ENCODE measurements at places on chromosomes 7 and 10.

DNA sequence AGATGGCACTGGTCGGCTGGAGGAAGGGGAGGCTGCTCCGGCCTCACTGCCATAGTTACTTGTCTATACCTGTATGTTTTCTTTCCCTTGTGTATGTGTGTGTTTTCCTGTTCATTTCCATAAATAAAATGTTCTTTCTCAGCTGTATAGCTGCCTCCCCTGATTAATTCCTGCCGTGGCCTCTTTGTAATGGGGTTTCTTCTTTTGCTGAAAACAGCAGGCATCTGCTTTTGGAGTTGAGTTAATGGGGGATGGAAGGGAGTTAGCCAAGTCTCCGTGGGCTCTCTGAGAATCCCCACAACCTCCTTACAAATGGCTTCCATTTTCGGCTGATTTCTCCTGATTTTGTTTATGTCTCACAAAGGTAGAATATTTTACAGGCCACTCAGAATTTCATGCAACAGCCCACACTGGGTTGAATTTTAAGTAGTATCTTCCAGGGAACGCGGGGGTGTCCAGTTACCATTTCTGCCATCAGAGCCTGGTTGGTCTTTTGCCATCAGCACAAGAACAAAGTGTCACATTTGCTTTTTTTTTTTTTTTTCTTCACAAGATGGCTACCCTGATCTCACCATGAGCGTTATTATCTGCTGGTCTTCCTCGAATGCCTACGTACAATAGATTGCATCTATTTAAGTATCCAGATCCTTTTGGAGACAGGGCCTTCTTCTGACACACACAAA is 88.1 kb upstream of the NRP1 start:
- DNase-seq = no peak

GRCh38 chr7:32170838-32171237 is 100.6 kb upstream of the PDE1C start:
- no peak for DNase-seq

DNA sequence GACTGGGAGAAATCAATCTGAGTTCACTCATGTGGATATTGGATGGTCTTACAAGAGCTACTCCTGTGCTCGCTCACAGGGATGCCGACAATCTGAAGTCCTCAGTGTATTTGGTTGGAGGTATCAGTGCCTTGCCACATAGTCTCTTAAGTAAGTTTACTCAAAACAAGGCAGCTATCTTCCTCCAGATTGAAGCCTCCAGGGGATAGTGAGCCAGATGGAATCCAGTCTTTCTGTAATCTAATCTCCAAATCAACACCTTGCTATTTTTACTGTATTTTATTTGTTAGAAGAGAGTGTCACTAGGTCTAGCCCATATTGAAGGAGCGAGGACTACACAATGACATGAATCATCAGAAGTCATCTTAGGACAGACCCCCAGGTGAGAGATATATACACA is 456.6 kb upstream of the POT1 start:
- no peak for DNase-seq

- no peak for DNase-seq
These were observed 12.8 kb downstream of the ZMIZ2 start for GRCh38 chr7:44761207-44762161.

DNA sequence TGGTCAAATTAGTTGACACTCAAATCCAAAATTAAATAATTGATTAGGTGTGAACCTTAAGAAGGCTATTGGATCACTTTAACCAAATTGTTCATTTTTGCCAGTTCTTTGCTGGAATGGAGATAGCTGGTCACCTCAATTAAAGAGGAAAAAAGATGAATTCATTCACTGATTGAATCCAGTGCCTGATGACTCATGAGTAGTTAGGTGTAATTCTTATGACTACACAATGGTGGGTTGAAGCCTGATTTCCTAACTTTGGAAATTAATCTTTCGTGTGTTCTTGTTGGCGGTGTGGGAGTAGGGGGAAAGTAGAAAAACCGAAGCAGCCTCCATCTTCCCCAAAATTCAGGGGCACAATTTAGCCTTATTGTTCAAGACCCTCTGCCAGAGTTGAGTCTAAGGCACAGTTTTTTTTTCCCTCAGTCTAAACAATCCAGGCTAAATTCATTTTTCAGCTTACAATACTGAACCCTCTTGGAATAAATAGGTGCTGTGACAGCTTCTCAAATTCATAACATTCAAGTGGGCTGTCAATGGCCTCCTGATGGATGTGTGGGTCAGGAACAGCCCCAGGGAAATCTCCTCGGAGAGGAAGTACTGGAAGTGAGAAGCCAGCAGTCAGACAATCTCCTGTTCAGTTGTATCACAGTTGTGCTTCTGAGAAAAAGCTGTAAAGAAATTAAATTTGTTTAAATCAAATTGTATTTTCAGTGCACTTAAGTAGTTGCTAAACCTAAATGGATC is 356.6 kb downstream of the BBS9 start:
- no peak for DNase-seq

GRCh38 chr10:115483294-115483693 is 390.1 kb downstream of the ATRNL1 start:
- no peak for DNase-seq

- no peak for DNase-seq
These were observed 76.9 kb upstream of the CAV2 start for GRCh38 chr7:116422683-116423082.

DNA sequence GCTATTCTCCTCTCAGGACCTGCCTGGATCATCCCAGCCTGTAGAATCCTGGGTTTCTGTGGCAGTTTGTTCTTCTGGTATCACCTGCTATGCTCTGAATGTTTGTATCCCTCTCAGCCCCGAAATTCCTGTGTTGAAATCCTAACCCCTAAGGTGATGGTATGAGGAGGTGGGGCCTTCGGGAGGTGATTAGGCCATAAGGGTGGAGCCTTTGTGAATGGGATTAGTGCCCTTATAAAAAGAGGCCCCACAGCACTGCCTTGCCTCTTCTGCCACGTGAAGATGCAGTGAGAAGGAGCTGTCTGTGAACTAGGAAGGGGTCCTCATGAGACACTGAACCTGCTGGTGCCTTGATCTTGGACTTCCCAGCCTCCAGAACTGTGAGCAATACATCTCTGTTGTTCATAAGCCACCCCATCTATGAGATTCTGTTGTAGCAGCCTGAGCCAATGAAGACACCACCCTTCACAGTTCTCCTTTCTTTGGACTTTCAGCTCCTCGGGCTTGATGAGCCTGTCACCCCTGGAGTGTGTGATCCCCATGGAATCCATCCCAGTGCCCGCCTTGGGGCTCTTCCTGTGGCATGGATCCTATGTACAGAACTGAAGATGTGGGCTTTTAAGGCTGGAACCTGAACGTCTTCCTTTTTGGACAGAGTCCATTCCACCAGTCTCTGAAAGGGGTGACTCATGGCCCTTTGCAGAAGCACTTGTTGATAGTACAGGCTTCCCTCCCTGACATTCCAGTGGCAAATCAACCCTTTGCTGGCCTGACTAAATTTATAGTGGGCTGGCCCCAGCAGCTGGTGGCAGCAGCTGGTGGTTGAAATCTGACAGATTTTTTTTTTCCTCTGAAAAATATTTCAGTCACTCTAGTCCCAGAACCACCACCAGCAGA is 138.0 kb downstream of the TACC2 start:
- no peak for DNase-seq

DNA sequence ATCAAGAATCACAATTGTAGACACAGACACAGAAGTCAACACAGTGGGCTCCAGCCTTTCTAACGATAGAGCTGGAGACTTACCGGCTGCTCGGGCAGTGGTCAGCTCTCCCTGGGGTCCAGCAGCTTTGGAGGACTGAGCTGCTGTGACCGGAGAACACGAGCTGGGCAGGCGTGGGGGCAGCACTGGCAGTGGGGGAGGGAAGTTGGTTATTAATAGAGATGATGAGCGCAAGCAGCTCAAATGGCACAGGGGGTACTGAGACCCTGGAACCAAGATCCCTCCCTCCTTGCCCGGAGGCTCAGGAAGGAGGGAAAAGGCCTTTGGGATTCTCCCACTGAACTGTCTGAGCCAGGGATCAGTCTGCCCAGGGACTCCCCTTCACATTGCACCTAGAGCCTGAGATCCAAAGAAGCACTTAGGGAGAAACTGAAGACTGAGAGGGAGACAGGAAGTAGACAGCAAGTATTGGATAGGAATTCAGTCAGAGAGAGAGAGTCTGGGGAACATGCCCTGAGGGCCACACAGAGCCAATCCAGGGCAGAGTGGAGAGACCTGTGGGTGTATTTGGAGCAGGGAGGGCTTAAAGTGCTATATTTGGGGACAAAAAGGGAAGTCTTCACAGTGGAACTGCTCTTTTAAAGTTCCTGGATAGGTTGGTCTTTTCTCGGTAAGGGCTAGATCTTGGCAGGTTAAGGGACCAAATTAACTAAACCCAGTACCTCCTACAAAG is at the start of gene MYOZ1:
Gene MYOZ1, minus strand, starts transcription at position 147 of the 733 bp plus-strand sequence. CDS start 1,457 bp downstream, outside the sequence.
- DNase-seq = no peak

GRCh38 chr10:63437116-63437949 is 28.4 kb downstream of the JMJD1C start:
- DNase-seq = no peak

- DNase-seq = no peak
These were observed 116.2 kb upstream of the SH2B2 start for GRCh38 chr7:102170393-102170970.

GRCh38 chr7:102080019-102080433 is 206.6 kb upstream of the SH2B2 start:
- no peak for DNase-seq

GRCh38 chr10:121155742-121156474 is 304.7 kb downstream of the WDR11 start:
- DNase-seq = no peak

DNA sequence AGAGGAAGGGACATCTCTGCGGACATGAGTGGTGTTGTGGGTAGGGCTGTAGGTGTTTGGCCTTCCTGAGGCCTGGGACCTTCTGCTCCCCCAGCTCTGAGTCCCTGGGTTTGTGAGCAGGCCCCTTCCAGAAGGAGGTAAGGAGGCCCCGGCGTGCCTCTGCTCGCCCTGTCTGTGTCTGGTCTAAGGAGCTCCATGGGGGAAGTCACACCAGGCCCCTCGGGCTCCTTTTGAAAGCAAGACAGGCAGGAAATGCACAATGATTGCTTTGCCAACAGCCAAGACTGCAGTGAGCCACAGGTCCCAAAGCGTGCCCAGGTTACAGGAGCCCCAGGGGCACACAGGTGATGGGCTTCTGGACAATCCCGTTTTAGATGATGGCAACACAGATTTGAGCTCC is 89.5 kb downstream of the FAM53B start:
- no peak for DNase-seq

GRCh38 chr7:17120756-17121155 is 177.7 kb upstream of the AHR start:
- DNase-seq = no peak

GRCh38 chr10:16845248-16845647 is 28.0 kb upstream of the RSU1 start:
- DNase-seq = no peak

GRCh38 chr10:89301232-89301631 is 614 bp upstream of the IFIT2 start:
- DNase-seq = no peak

GRCh38 chr10:79266084-79266483 is 81.2 kb upstream of the PPIF start:
- DNase-seq = no peak

- DNase-seq = no peak
These were observed 21.8 kb downstream of the GLCCI1 start for GRCh38 chr7:7990441-7990761.

DNA sequence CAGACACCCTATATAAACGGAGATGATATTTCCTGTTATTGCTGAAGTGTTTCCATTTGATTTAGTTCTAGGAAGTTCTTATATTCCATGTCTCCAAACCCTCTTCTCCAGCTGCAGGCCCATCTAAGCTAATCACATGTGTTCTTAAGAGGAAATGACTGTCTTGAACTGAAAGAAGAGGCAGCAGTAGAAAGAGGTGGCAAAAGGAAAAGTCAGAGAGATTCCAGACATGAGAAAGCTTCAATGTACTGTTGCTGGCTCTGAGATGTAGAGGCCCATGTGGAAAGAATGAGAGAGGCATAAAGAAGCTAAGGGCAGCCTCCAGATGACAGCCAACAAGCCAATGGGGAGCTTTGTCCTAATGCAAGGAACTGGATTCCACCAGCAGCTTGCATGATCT is 287.2 kb downstream of the GFRA1 start:
- DNase-seq = no peak

GRCh38 chr7:147756300-147756699 is 834.3 kb upstream of the C7orf33 start:
- DNase-seq = no peak

DNA sequence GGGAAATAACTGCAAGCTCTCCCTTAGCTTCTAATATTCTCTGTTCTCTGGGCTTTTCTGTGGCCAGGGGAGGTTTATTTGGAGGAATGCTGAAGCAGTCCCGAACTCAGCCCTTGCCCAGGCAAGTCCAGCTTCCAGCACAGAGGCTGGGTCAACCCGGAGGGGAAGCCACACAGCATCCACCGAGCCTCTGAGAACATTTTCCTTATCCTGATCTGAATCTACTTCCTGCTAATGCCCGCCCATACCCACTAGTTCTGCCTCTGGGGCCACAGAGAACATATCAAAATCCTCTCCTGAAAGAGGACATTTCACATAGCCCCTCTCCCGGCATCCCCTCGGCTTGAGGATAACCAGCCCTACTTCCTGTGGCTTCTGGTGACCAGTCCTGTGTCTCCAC is 31.1 kb downstream of the SH3PXD2A start:
- no peak for DNase-seq
